ENCODE measurements at places on chromosomes 4 and X. TPM values are rescaled to one million over a fixed set of nuclear protein-coding genes. Genes with fewer than 3 reads are reported as not detected.

DNA sequence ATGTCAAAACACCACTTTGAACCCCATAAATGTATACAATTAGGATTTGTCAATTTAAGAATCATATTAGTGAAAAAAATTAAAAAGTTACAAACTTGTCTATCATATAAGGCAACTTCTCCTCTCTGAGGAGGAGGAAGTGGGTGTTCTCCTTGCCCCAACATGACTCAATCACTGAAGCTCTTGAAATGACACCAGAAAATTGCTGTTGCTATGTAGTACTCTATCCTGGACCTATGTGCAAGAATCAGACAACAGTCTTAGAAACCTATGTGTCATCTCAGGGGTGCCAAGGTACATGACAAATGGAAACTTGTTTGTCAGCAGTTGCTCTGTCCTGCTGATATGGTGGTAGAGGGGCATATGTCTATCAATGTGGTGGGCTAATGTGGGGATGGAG is 47.7 kb downstream of the HMGB3 start:
- no peak overlapping the region for H3K4me3 ChIP-seq
- no peaks in the 10 kb centered on the region for H3K27me3 ChIP-seq
- no peaks in the 10 kb centered on the region for H3K36me3 ChIP-seq
- H3K27ac ChIP-seq = no peak overlapping the region

- H3K4me3 ChIP-seq = no peak overlapping the region
- H3K4me1 ChIP-seq = no peaks in the 10 kb centered on the region
- DNase-seq = no peak
- H3K27me3 ChIP-seq = no peaks in the 10 kb centered on the region
- H3K27ac ChIP-seq = no peak overlapping the region
- no peaks in the 10 kb centered on the region for H3K36me3 ChIP-seq
Measured at GRCh38 chr4:108450236-108450898, 170.0 kb upstream of the RPL34 start.

DNA sequence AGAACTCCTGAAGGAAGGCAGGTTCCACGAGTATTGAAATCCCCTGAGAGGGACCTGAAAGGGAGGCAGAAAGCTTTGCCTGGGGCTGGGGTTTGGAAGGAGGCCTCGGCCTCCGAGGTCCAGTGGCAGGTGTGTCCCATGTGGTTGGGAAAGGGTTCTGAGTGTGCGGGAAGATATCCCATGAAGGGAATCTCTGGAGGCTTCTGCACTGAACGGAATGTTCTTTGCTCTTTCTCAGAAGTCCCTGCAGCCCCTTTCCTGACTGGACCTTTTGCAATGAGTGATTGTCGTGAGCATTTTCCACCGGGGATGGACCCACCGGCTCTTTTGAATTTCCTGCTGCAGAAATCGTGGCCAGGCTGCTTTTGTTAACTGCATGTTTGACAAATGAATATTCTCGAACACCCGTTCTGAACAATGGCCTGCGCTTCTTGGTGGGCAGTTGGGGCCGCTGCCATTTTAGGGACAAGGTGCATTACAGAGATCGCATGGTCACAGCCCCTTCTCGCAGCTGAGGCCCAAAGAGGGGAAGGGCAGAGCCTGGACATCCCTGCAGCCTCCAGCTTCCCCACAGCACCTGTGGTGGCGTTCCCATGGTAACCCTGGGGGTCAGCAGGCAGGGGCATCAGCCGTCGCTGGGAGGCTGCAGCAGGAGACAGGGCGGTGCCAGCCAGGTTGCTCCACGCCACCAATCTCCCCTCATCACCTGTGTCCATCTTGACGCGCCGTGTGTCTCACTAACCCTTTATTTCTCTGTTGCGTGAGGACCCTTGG is 18.3 kb upstream of the HTRA3 start:
- H3K4me1 ChIP-seq = peaks cover 22% of the 10 kb centered on the region
- no peaks in the 10 kb centered on the region for H3K27me3 ChIP-seq
- no peak overlapping the region for H3K27ac ChIP-seq
- no peak overlapping the region for H3K4me3 ChIP-seq
- no peaks in the 10 kb centered on the region for H3K36me3 ChIP-seq

GRCh38 chrX:38845426-38845825 is 44.2 kb downstream of the MID1IP1 start:
- no peak for DNase-seq
- no peaks in the 10 kb centered on the region for H3K36me3 ChIP-seq
- no peaks in the 10 kb centered on the region for H3K4me1 ChIP-seq
- no peak overlapping the region for H3K27ac ChIP-seq
- no peaks in the 10 kb centered on the region for H3K27me3 ChIP-seq

DNA sequence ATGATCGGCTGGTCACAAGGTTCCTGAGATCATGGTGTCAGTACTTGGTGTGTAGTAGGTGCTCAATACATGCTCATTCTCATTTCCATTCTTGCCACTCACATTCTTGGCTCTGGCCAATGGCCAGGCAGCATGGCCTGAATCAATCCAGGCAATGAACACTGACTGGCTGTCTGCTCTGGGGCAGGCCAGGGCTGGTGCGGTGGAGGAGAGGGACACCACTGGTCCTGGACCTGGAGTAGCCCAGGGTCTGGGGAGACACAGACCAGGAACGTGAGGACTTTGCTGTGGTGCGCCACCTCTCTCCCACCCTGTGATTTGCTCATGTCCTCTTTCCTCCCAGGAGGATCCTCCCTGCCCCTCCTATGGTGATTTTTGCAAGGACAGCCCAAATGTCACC is 119.4 kb downstream of the PSAPL1 start:
- H3K4me1 ChIP-seq = no peaks in the 10 kb centered on the region
- H3K27ac ChIP-seq = no peak overlapping the region
- DNase-seq = no peak
- no peak overlapping the region for H3K4me3 ChIP-seq

DNA sequence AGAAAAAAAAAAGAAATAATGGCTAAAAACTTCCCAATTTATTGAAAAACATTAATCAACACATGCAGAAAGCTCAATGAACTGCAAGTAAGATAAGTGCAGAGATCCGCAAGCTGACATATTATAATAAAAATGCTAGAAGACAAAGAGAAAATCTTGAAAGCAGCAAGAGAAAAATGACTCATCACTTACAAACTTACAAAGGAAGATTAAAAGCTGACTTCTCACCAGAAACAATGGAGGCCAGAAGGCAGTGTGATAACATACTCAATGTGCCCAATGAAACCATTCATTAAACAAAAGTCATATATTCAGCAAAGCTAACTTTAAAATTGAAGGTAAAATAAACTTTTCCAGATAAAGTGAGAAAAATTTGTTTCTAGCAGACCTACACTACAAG is 7.3 kb upstream of the BRWD3 start:
- H3K27ac ChIP-seq = no peak overlapping the region
- H3K4me1 ChIP-seq = no peaks in the 10 kb centered on the region
- no peaks in the 10 kb centered on the region for H3K27me3 ChIP-seq
- no peak for DNase-seq
- H3K4me3 ChIP-seq = no peak overlapping the region
- no peaks in the 10 kb centered on the region for H3K36me3 ChIP-seq

GRCh38 chr4:174714393-174715211 is 114.4 kb downstream of the GLRA3 start:
- H3K4me1 ChIP-seq = no peaks in the 10 kb centered on the region
- no peak for DNase-seq

Gene RTL5
- total RNA-seq = 9.9 TPM

Gene FAM241A
- total RNA-seq = 5.0 TPM

Gene GLUD2
- 1.4 TPM for total RNA-seq

Gene CXorf38
- 16.8 TPM for total RNA-seq
